Activated T-cell treated with anti-CD3 and anti-CD28 coated beads, Interleukin-2, amount 50 U/mL, for 72 hours (primary cell): ENCODE measurements at places on chromosomes 13 and 19. TPM values are rescaled to one million over a fixed set of nuclear protein-coding genes. Genes with fewer than 3 reads are reported as not detected.

Gene NLRP7
- total RNA-seq, result not detected

DNA sequence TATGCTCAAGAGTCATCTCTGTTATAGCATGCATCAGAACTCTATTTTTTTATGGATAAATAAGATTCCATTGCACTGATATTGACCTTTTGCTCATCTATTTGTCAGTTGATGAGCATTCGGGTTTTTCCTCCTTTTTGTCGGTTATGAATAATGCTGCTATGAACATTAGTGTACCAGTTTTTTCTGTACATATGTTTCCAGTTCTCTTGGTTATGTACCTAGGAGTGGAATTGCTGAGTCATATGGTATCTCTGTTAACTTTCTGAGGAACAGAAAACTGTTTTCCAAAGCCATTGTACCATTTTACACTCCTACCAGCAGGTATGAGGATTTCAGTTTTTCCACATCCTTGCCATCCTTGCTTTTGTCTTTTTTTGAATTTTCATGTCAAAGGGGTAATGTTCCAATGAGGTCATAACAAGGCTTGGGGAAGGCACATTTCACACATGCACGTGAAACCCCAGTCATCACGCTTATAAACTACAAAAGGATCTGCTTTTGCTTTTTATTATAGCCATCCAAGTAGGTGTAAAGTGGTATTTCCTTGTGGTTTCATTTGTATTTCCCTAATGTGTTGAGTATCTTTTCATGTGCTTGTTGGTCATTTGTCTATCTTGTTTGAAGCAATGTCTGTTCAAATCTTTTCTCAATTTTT is 14.6 kb downstream of the KBTBD7 start:
- H3K4me3 ChIP-seq, result no peak overlapping the region
- H3K4me1 ChIP-seq, result peaks cover 21% of the 10 kb centered on the region
- peak overlapping the region; percentile 59 for H3K27ac ChIP-seq
- H3K27me3 ChIP-seq, result no peaks in the 10 kb centered on the region
- H3K36me3 ChIP-seq, result peaks cover 5% of the 10 kb centered on the region

Gene TPM4
- 427 TPM for total RNA-seq

DNA sequence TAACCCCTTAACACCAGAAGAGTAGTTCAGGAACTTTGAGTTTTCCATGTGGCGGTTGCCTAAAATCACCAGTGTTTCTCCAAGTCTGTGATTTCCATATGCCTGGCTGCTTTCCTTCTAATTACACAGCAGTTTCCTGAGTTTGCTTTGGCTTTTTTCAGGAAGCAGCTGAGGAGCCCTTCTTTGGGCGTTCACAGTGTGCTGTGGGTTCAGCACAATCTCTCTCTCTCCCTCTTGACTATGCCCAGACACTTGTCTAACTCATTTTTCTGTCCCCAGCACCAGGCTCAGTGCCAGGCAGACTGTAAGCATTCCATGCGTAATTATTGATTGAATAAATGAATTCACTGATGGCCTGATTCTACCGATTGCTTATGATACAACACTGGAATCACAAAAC is 19.7 kb downstream of the SCEL start:
- peaks cover 20% of the 10 kb centered on the region for H3K4me1 ChIP-seq
- no peak for DNase-seq
- H3K36me3 ChIP-seq, result no peaks in the 10 kb centered on the region
- H3K4me3 ChIP-seq, result no peak overlapping the region
- peaks cover 13% of the 10 kb centered on the region for H3K27me3 ChIP-seq

Gene PGLYRP1
- total RNA-seq, result not detected
